HFFc6 (cell line): ENCODE measurements at places on chromosomes 7 and 10. TPM values are rescaled to one million over a fixed set of nuclear protein-coding genes. Genes with fewer than 3 reads are reported as not detected.

DNA sequence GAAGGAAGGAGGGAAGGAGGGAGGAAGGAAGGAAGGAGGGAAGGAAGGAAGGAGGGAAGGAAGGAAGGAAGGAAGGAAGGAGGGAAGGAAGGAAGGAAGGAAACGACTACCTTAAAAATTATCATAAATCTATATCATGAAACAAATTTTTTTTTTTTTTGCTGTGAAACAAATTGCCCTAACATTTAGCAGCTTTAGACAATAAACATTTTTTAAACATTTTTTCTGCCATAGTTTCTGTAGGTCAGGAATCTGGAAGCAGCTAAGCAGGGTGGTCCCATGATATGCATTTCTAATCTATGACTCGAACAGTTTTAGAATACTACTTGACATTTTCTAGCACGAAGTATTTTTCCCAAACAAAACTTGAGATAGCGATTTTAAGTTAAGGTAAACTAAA is 42.9 kb upstream of the TSPAN13 start:
- no peak for DNase-seq

DNA sequence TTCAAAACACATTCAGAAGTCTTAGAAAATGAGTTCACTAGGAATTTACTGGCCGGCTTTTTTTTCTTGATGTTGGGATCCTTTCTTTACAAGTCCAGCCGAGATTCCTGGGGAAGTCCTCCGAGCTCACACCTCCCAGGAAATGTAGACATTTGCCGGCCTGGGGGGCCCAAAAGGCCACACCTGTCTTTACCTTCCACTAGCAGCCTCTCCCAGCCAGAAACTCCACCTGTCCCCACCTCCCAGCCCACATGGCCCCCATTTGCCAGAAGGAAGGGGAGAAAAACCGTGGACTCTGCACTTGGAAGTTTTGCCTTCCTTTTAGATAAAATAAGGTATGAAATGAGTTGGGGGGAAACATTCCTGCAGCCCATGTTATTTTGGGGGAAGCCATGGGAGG is 27.6 kb upstream of the EMX2 start:
- no peak for DNase-seq

GRCh38 chr7:106616708-106617051 is 44.3 kb downstream of the CCDC71L start:
- DNase-seq = no peak

Gene HYAL4
- total RNA-seq = not detected in 3 replicates

- DNase-seq = no peak
These were observed 13.3 kb upstream of the GRM8 start for GRCh38 chr7:127266047-127266446.

GRCh38 chr10:72075376-72076115 is 12.8 kb downstream of the SPOCK2 start:
- no peak for DNase-seq

GRCh38 chr7:6501586-6502564 is 49.4 kb downstream of the GRID2IP start:
- no peak for DNase-seq

GRCh38 chr7:25859412-25860274 is 292.4 kb upstream of the NFE2L3 start:
- DNase-seq = no peak

Gene CLRN3
- total RNA-seq = not detected in 3 replicates

Gene MYOF
- 426 to 569 TPM (median 548 TPM) in 3 replicates for total RNA-seq

DNA sequence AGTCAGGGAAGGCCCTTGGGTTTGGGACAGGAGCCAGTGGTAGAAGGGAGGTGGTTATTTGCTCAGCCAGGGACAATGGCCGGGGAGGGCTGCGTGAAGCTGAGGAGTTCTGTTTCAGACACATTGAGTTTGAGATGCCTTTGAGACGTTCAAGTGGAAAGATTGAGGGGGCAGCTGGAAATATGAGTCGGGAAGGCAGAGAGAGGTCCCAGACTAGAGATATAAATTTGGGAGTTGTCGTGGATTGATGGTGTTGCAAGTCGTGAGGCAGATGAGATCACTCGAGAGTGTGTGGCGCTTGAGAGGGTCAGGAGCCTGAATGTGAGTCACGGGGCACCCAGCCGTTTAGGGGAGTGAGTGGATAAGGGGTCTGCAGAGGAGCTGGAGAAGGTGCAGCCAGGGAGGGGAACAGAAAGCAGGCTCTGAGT is 73.3 kb downstream of the ZMIZ1 start:
- peak; percentile 49 for DNase-seq

GRCh38 chr7:43454936-43455518 is 127.9 kb upstream of the STK17A start:
- DNase-seq = peak; percentile 49
